ENCODE measurements at places on chromosomes 2 and 18.

DNA sequence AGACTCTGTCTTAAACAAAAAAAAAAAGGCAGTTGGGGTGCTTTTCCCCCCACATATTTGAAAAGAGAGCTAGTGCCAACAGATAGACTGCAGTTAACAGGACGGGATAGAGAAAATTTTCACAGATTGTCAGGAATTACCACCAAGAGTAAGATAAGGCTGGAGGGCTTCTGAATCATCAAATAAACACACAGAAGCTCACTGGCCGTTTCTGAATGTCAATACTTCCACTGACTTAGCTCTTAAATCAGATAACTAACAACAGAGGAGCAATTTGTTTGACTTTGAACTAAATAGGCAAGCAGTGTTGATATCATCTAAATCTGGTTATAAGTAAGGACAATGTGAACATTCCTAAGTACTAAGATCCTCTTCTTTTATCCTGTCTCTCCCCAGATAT lies 34.7 kb downstream of the PIEZO2 start:
- no peak for DNase-seq

DNA sequence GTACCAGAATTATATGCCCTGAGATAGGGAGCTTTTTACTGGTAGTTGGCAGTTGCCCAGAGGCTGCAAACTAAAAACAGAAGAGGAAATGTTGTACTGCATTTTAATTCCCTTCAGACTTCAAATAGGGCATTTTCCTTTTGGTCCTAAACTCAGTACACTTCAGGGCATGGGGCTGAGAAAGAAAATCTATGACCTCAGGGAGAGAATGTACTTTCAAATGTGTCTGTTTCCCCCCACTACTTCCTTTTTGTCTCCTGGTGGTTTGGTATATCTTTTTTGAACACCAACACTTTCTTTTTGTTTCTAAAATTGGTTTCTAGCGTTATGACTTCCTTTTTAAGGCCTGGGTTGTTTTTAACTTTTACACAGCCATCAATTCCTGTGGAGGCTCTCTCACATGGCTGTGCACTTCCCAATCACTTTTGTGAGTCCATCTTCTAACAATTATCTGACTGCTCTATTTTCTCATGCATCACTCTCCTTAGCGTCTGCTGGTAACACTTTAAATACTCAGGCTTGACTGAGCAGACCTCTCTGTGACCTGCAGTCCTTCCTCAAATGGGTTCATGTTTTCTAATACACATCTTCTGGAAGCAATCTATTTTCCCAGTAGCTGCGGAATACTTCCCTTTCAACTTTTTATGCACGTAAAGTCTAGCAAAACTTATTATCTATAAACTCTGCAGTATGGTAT lies 596.0 kb downstream of the LRP1B start:
- no peak for DNase-seq

- DNase-seq = no peak
Observed at GRCh38 chr2:43266711-43267111, 40.3 kb upstream of the ZFP36L2 start.

- no peak for DNase-seq
Observed at GRCh38 chr2:236998236-236998635, 87.5 kb upstream of the COPS8 start.

DNA sequence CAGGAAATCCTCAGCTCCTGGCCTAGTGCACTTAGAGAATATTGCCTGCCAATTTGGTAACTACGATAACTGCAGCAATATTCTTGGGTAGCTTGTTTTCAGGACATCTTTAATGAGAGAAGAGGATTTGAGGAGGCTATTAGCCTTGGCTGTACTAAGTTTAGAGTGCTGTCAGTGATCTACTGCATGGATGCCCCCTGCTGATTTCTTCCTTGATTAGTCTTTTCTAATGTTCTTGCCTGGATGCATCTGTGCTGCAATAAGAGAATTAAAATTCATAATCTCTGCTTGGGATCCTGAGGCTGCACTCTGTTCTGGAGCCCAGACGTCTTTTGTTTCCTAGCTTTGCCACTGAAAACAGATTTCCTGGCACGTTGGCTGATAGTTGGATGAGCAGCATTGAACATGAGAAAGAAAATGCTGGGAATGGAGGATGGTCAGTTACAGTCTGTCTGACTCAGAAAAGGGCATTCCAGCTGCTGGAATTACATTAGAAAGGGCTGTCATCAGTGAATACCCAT lies 115.4 kb downstream of the CCDC85A start:
- no peak for DNase-seq

GRCh38 chr2:179141206-179141605 lies 91.3 kb upstream of the CCDC141 start:
- DNase-seq = no peak

GRCh38 chr2:205002390-205002789 lies 457.1 kb downstream of the PARD3B start:
- DNase-seq = no peak

GRCh38 chr2:222945887-222946286 lies 85.1 kb downstream of the ACSL3 start:
- DNase-seq = no peak

- DNase-seq = no peak
Observed at GRCh38 chr2:237669628-237670392, 42.4 kb downstream of the LRRFIP1 start.
